Lung microvascular endothelial cell (primary cell): ENCODE measurements at places on chromosomes 6 and 20.

DNA sequence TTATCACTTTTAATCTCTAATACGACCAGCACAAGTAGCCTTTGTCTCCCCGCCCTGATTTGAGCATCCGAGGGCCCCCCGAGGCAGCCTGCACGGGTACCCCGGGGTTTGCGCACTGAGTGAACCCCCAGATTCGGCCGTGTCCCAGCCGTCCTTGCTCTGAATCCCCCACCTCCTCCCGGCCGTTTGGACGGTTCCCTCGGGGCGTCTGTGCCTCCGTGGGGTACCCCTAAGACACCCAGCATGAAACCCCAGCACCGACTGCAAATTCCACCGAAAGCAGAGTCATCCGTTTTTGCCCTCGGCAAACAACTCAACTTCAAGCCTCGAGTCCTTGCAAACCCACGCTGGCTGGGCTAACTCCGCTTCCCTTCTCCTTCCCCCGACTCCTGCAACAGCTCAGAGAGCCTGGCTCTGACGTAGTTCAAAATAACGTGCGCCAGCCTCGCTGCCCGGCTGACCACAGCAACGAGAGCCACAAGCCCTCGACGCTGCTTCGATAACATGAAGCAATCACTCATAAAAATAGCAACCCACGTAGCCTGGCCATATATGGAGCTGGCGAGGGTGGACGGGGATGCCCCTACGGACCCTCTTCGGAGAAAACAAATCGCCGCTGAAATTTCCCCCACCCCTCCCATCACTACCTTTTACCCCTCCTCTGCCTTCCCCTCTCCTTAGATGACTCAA, 764 bp upstream of the SNAP25 start:
- DNase-seq: peak; percentile 40

GRCh38 chr6:151038616-151039015, 173.1 kb downstream of the MTHFD1L start:
- no peak for DNase-seq

DNA sequence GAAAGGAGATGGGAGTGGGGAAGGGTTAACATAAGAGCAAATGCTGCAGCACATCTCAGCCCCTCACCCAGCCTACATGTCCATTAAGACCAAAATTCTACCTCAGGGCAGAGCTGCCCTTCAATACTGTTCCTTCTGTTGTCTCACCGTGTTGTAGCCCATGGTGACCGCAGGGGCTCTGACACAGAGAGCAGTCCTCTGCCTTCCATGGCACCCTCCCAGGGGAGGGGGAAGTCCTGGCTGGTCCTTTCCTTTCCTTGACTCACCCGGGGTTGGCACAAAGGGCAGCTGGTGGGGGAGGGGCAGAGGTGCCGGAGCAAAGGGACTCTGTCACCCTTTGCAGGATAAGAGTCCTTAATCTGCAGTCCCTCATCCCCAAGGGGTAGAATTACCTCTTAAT, 15.2 kb downstream of the NKX2-2 start:
- no peak for DNase-seq

DNA sequence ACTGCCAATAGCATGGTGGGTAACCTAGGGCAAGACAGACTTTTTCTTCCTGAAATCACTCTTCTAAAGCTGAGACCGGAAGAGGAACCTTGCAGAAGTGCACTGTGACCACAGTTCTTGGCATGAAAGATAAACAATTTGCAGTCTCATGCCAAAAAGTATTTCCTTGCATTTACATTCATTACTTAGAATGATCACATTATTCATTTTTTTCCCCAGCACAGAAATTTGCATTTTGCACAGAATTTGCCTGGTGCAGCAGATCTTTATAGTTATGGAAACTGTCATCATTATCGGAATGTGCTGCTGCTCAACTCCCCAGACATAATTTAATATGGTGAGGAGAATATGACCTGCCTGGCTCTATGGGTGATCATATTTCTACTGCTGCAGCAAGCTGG, 42.2 kb upstream of the EDN3 start:
- no peak for DNase-seq

- DNase-seq: no peak
These were observed 8.8 kb upstream of the HMGA1 start for GRCh38 chr6:34227761-34228421.

- peak; percentile 79 for DNase-seq
These were observed 36.3 kb upstream of the SIRT5 start for GRCh38 chr6:13538084-13538483.

DNA sequence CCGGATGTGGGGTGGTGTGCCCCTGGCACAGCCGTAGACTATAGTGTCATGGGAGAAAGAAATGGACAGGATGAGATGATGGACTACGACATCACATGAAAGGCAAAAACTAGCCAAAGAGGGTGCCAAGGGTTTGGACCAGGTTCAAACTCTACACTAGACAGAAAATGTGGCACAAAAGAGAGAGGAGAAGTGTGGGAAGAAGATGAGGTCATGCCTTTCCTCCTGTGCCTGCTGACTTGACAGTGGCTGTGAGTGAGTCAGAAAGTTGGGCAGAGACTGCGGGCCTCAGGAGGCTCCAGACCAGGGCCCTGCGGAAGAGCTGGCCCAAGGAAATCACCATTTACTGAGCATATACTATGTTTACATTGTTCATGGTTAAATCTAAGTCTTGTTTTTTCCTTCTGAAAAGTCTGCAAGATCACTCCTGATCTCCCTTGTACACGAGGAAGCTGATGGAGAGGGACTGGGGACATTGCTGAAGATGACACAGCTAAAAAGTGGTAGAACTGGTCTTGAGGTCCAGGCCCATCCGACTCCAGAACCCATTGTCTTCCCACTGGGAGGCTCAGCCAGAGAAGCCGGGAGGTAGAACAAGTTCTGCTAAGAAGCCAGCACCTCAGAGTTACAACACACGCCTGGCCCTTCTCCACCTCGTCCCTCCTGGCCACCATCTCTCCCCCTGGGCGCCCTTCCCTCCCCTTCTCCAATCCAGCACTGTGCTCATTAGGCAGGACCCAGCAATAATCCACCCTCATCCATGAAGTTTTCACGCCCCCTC, 35.6 kb downstream of the CNKSR3 start:
- no peak for DNase-seq

GRCh38 chr6:31422587-31422986, 19.2 kb downstream of the MICA start:
- DNase-seq: no peak

DNA sequence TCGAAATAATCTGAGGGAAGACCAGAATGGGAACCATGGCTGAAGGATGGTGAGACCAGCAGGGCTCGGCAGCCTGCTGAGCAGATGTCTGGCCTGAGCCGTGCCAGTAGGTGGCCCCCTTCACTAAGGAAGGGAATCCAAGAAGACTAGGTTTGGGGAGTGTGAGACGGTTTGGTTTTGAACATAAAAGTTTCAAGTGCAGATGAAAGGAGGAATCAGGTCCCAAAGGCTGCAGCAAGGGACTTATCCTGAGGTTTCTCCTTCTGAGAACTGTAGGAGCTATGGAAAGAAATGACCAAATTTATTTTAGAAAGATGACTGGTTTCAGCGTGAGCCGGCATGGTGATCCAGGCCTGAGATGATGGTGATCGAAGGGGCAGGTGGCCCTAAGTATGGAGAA, 4.6 kb upstream of the OSER1 start:
- DNase-seq: peak; percentile 75
